ENCODE measurements at places on chromosomes 11 and 22.

- DNase-seq: no peak
Observed at GRCh38 chr22:22569218-22569617, 10.2 kb upstream of the PRAME start.

DNA sequence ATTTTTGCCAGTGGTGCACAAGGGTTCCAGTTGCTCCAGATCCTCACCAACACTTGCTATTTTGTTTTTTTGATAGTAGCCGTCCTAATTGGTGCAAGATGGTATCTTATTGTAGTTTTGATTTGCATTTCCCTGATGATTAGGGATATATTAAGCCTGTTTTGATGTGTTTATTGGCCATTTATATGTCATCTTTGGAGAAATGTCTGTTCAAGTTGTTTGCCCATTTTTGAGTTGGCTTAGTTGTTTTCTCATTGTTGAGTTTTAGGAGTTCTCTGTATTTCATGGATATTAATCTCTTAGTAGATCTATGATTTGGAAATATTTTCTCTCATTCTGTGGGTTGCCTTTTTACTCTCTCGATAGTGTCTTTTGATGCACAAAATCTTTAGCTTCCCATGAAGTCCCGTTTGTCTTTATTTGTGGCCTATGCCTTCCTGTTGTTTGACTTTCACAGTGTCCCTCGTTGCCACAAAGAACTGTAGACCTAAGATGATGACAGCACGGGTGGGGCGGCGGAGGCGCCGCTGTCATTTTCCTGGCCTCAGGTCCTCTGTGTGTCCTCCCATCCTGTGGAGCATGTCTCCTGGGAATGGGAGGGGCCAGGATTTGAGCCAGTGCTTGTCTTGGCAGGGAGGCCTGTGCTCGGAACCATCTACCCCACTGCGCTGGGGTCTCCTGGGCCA, 33.5 kb downstream of the LRP5 start:
- no peak for DNase-seq

DNA sequence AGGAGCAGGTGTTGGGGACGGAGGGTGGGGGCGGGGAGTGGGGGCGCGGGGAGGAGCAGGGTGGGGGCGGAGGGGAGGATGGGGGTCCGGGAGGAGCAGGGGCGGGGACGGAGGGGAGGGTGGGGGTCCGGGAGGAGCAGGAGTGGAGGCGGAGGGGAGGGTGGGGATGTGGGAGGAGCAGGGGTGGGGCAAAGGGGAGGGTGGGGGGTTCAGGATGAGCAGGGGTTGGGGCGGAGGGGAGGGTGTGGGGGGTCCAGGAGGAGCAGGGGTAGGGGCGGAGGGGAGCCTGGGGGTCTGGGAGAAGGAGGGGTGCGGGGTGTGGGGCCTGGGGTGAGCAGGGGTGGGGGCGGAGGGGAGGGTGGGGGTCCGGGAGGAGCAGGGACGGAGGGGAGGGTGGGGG, 17.1 kb downstream of the CRELD2 start:
- no peak for DNase-seq

- no peak for DNase-seq
Observed at GRCh38 chr22:47629791-47630655, 867.6 kb downstream of the TBC1D22A start.

DNA sequence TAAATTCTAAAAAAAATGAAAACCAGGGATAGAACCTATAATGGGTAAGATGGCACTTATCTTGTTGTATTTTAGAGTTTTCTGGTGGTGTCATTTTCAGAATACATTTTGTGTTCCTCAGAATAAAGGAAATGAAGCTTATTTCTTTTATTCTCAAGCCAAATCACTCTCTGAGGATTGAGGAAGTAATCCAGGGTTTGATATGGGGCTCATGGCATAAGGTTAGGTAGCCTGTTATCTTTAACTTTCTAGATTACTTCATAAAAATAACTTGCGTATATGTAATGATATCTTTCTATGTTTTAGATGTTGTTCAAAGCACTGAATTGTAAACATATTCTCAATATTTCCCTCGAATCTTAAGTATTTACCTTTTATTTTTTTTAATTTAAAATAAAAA, 33.5 kb downstream of the PDE3B start:
- DNase-seq: peak; percentile 10

DNA sequence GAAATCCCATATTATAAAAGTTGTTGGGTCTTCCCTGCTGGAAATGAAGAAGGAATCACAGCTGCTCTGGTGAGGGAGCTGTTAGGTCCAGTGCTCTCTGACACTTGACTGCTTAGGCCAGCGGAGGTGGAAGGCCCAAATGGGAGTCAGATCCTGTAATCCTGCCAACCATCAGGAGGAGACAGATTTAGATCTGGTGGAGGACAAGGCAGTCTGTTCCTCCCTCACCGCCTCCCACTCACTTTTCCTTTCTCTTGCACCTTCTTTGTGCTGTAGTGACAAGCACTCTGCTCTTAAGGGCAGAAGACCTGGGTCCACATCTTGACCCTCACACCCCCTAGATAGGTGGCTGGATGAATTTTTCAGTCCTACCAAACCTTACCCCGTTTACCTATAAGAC, 59.7 kb upstream of the CHST1 start:
- DNase-seq: no peak

DNA sequence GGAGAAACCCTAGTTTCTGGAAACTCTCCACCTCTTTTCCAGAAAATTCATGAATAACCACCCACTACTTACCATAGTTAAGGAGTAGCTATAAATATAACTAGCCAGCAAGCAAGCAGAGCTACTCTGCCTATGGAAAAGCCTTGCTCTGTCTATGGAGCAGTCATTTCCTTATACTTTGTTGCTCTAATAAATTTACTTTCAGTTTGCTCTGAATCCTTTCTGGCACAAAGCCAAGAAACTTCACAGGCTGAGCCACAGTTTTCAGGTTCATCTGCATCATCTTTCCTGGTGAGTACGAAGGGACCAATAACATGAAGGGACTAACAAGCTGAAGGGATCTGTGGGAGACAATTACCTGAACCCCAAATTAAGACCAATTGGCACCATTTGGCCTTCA, 4.6 kb downstream of the OR4C45 start:
- DNase-seq: no peak

- DNase-seq: no peak
Observed at GRCh38 chr22:44103735-44104480, 76.8 kb upstream of the PARVG start.

GRCh38 chr11:122812638-122813037, 25.7 kb upstream of the CRTAM start:
- DNase-seq: no peak

DNA sequence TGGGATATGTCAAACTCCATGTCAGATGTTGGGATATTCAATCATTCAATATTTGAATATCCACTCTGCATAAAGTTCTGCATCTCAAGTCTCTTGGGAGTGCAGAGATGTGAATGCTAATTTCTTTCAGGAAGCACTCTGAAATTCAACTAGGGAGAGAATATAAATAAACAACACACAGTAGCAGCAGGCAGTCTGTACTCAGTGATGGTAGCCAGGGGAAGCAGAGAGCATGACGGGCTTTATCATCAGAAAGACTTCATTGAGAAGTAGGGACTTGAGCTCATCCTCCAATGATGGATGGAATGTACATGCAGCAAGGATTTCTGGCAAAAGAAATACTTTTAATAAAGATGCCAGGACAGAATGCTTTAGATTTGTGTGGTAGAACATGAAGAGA, 9.8 kb upstream of the TEAD1 start:
- DNase-seq: no peak

GRCh38 chr11:10606536-10607208, 38.2 kb upstream of the LYVE1 start:
- DNase-seq: peak; percentile 78

DNA sequence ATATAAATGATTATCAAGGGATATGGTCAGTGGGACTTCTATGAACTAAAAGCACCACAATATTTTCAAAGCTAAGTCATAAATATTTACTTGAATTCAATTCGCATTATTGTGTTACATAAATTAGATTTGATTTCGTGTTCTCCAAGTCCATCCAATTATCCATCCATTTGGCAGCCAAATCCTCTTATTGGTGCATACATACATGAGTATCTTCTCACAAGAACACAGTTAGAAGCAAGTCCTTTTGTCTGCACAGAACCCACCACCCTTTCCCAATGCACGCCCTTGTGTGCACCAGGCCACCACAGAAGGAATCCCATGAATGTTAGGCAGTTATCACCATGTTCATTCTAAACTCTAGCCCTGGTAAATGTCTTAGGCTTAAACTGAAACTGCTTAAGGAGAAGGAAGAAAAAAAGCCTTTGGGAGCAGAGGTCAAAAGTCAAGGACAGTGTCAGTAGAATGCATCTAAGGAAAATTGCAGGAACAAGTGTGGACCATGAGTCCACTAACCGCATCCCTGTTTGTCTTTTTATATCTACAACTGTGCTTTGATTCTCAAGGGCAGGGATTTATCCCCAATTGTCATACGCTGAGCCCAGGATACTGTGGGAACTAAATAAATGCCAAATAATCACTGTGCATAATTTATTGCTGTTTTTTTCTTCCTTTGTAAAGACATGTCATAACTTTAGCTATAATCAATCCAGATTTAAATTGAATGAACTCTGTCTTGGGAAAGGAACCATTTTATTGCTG, 108.2 kb upstream of the DDI1 start:
- DNase-seq: no peak

DNA sequence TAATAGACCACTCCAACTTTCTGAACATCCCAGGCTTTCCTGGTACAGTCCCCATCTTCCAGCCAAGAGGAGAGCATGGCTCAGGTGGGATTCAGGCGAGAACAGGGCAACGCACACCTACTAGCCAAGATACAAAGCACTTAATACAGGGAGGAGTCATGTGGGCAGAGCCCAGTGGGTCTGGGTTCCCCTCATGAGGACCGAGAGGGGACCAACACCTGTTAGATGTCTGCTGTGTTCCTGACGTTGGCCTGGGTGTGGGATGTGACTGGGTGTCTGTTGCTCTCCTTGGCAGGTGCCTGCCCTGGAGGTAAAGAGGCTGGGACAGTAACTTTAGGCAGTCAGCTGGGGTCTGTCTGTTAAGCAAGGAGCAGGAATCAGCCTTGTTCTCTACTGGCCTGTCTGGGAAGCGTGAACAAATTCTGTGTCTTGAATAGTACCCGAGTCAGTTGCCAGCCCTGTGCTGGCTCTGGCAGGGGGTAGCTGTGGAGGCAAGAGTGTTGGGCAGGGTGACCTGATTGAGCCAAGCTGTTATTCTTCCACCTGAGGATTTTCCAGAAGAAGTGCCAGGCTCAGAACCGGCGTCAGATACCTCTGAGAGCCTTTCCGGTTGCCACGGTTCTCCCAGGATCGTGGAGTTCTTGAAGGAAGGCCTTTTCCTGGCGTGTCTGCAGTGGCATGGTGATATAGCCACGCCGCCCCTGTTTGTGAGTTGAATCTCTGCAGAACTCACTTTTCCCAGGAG, 56.3 kb downstream of the BCR start:
- no peak for DNase-seq

DNA sequence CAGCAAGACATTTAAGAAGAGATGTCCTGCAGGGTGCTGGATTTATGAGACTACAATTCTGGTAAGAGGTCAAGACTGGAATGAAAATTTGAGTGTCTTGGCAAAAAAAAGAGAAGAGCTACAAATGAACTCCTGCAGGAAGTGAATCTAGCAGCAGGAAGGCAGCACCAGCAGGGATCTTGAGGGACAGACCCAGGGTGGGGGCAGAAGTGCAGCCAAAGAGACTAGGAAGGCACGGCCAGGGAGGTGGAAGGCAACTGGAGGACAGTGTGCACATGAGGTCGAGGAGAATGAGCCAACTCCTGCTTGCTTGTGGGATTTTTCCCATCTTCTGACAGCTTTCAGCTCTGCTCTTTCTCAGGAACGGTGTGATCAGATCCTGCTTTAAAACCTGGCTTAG, 263.2 kb downstream of the BUD13 start:
- DNase-seq: no peak

DNA sequence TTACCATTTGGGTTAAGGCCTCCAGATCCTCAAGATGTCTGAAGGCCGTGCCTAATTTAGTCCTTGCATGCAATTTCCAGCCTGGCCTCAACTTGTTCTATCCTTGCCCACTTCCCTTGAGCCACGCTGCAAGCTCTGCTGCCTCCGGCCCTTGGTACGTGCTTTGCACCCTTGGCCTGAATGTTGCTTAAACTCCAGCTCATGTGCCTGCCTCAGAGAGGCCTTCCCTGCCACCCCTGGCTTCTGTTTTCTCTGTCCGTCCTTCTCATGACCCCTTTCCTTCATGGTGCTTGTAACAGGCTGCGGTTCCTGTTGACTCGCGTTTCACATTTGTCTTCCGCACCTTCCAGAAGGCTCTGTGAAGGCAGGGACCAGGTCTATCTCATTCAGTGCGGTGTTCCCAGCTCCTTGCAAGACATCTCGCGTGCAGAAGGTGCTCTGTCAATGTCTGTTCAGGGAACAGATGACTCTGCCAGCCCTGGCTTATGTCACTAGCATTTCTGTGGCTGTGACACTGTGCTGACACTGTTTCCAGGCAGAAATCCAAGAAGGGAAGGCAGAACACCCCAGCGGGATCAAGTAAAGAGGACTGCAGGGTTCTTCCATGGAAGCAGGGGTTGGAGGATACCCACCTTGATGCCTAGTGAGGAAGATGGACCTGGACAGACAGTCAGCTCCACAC, 61.8 kb downstream of the FBLN1 start:
- no peak for DNase-seq

DNA sequence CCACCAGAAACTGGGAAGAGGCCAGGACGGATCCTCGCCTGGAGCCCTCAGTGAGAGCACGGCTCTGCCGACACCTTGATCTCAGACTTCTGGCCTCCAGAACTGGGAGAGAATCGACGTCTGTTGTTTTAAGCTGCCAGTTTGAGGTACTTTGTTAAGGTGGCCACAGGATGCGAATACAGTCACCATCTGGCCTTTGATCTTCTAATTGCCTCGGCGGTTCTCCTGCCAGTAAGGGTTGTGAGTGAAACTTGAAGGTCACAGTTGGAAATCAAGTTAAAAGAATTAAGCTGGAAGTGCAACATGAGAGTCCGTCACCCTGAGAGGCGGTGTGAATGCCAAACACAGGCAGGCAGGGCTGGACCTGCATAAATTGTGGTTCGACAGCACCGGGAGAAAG, 27.9 kb downstream of the PARVB start:
- no peak for DNase-seq

DNA sequence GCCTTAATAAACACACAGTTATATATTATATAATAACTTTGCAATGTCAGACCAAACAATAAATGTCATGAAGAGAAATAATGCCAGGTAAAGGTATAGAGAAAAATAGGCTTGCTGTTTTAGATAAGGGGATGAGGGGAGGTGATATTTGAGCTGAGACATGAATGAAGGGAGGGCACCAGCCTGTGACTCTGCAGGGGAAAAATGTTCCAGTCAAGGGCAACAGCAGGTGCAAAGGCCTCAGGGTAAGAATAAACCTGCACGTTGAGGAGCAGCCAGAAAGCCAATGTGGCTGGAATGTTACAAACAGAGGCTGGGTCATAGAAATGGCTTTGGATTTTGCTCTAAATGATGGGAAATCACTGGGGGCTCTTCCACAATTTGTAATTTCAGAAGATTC, 519.6 kb downstream of the SOX6 start:
- no peak for DNase-seq

DNA sequence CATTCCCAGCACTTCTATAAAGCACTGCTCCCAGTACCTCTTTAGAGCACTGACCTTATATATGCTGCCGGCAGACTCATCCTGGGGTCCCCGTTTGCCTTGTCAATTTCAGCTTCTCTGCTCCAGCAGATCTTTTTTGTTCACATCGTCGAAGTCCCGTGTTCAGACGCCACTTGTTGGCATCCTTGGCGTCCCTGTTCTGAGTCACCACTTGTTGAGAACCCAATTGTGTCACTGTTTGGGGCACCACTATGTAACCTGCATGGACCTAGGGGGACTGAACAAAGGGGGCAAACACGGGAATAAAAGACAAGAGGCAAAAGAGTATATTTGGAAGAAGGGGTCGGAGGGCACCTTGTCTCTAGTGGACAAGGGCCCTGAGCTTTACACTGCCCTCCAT, 25.5 kb downstream of the OR10A6 start:
- DNase-seq: no peak

GRCh38 chr11:31645747-31646146, 136.2 kb downstream of the ELP4 start:
- no peak for DNase-seq
